ENCODE measurements at places on chromosomes 2 and 18.

DNA sequence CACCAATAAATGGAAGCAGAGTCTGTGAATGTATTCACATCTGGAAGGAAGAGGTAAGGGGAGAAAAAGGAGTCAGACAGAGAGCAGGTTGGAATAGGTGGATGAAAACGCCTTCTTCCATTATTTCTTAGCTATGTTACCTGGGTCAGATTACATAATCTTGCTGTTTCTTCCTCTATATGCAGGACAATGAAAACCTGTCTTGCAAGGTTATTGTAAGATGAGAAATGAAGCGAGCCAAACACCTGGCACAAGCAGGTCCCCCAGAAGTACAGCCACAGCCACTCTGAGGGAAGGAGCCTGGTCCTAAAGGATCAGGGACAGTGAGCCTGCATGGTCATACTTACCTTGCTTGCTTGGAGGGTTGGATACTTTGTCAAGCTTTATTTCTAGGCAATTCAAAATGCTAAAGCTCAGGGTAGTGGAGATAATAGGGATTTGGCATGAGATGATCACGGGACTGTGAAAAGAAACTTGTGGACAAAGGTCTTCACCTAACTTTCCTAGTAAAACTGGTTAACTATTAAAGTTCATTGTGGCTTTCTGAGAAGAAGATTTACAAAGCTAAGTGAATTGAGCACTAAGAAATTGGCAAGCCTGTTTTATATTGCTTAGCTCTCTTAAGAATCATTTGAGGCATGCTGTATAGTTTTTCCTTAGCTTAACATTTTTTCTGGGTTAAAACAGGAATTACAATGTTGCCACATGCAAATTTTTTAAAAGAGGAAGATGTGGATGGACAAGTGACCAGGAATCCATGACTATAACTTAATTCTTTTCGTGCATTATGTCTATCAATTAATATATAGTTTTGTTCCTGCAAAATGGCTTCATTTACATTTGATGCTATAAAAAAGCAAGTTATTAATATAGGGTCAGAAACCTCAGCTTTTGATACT is 15.7 kb upstream of the PLA2R1 start:
- DNase-seq, result no peak

DNA sequence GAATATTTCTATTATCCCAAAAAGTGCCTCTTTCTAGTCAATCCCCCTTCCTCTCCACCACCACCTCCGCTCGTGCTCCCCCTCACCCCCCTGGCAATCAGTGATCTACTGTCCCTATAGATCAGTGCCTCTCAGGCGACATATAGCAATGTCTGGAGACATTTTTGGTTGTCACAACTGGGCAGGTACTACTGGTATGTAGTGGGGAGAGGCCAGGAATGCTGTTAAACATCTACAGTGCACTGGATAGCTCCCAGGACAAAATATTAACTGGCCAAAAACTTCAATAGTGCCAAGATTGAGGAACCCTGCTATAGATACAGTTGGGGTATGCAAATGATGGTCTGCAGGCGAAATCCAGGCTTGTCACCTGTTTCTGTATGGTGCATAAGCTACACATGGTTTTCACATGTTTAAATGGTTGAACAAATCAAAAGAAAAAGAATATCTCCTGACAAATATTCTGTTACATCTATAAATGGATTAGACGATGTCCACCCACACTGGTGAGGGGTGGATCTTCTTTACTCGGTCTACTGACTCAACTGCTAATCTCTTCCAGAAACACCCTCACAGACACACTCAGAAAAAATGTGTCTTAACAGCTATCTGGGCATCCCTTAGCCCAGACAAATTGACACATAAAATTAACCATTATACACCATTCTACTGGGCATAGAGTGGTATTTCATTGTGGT is 25.5 kb downstream of the DPYSL5 start:
- no peak for DNase-seq

- DNase-seq, result no peak
Observed at GRCh38 chr18:62715759-62716615, 646 bp downstream of the PHLPP1 start.

DNA sequence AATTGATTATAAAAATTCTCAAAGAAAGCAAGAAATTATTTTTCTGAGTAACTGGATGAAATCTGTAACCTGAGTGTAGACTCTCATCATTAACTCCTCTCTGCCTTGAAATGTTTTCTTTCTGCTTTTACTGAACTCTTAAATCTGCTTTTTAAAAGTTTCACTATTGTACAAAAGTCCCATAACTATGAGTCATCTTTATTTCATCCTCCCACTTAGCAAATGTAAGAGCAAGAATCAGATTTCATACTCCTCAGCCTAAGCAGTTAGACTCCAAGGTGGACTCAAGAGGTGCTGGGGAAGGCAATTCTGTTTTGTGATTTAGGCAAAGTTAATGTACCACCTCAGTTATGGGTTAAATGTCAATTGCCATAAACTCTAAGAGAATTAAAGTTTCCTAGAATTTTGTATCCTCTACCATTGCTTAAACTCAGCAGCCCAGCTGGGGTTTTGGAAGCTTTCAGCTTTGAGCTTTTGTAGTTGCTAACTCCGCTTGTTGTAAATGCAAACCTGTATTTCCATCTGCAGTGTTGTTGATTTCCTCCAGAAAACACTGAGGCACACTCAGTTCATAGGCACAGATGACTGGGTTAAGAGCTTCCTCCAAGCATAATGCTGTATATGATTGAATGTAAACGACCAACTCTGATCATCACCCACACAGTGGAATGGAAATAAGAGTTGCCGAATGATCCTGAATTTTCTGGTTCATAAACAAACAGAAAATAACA is 268.8 kb downstream of the ARHGAP15 start:
- peak; percentile 28 for DNase-seq

DNA sequence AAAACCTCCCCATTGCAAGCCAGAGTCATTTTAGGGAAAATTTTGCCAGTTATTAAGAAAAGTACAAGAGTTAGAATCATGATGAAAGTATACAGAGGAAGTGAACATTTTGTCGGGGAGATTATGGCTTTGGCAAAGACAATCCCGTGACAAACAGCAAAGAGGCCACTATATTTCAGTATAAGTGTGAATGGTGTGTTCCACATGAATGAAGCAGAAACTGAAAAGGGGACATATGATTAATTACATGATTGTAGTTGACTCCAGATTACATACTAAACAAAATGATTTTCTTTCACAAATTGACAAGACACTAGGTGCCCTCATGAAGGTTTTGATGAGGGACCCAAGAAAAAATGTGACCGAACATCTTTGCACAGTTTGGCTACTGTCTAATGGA is 42.0 kb downstream of the SP140 start:
- no peak for DNase-seq

Measured in COLO829 (cell line).